Sigmoid colon (tissue), 7 donors: ENCODE measurements at places on chromosomes 3 and 15. TPM values are rescaled to one million over a fixed set of nuclear protein-coding genes. Genes with fewer than 3 reads are reported as not detected.

- DNase-seq, result peak; percentile 78
These were observed 36.0 kb downstream of the TM2D3 start for GRCh38 chr15:101615986-101616848.

- DNase-seq, result no peak
These were observed 91.3 kb upstream of the PRR23E start for GRCh38 chr3:127101411-127102187.

DNA sequence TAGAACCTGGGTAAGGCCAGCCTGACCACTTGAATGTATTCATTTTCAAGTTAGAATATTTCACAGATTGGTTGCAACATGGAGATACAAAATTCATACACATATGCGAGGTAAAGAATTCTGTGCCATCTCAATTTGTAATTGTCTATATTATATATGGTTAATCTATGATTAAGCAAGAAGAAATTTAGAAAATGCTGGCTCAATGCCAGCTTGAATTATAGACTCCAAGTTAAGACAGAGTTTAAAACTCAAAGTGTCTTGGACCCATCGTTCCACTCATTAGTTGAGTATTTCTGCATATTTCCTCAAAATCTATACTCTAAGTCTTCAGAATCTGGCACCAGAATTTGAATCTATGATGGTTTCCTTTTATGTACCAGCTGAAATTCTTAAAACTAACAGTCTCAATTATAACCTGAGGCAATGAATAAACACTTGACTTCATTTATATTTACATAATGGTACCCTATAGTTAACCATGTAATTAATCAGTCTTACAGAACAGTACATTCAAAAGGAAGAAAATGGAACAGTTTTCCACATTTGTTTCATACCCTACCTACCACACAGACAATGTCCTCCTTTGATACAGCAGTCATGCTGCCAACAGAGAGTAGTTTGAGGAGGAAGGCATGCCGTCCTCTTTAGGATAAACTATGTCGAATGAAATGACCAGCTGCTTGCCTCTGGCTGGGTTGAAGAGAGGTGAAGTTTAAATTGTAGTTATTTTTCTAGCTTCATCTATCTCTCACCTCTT is 95.7 kb downstream of the CD47 start:
- no peak for DNase-seq

DNA sequence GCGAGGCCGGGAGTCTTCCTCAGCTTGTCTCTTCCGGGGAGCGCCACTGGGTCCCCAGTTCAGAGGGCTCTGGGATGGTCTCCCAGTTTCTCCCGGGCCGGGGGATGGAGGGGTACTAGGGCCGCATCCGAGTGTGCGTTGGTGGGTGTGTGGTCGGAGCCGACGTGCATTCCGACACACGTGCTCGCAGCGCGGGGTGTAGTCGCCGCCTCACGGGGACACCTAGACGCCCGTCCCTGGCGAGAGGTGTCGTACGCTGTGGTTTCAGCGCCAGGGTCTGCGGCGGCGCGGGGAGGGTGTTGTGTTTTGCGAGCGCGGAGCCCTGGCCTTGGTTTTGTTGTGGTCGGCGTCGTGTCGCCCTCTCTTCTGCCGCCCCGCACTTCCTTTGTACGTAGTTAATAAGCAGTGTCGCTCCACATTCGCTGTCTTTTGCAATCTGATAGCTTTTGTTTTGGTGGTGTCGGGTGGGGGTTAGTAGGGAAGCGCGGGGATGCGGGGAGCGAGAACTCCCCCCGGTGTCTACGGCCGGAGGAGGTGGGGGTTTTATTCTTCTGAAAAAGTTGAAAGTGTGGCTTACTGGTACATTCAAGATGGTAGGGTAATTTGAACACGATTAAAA is 2.2 kb downstream of the IGF1R start:
- DNase-seq, result no peak

- no peak for DNase-seq
These were observed 177.6 kb upstream of the SETMAR start for GRCh38 chr3:4125576-4125975.

GRCh38 chr3:70277304-70277703 is 35.1 kb downstream of the MDFIC2 start:
- DNase-seq, result no peak

DNA sequence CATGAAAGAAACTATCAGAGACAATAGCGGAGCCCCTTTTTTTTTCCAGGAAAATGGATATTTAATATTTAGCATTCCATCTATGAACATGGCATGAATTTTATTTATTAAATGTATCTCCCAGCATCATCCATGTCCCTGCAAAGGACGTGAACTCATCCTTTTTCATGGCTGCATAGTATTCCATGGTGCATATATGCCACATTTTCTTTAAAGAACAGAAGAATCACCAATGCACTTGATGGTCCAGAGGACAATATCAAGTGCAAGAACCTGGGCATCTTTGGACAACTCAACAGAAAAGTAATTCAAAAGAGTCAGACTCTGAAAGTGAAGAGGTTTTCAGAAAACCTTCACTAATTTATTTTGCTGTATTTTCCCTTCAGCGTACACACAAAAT is 133.0 kb upstream of the SLC7A14 start:
- DNase-seq, result no peak

DNA sequence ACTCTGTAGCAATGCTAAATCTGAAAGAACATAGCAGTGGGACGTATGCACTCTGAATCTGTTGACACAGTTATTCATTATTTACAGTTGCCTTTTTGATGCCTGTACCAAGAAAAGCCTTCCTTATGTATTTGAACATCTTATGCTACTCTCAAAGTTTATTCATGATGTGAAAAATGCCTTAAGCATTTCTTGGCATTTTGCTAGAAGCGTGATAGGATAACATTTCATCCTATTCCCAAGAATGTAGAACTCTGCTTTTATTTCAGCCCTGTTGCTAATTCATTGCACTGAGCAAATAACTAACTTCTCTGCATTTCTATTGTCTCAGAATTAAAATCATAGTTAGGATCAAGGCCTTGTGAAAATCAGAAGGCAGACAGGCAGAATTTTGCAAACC is 105.5 kb downstream of the STRIT1 start:
- no peak for DNase-seq

DNA sequence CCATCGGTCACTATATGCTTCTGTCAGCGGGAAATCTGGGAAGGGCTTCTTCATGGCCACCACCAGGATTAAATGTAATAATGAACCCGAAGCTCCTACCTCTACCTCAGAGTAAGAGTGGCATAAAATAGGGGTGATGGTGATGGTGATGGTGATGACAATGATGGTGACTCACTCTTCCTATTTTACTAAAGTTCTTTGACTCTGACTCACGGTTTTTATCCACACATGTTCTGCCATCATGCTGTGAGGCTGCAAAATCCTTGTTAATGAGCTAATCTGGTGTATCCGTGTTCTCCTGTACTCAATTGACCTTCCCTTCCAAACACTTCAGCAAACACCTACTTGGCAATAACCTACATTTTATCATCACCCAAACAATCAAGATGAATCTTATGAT is 18.3 kb upstream of the FOXP1 start:
- DNase-seq, result no peak

DNA sequence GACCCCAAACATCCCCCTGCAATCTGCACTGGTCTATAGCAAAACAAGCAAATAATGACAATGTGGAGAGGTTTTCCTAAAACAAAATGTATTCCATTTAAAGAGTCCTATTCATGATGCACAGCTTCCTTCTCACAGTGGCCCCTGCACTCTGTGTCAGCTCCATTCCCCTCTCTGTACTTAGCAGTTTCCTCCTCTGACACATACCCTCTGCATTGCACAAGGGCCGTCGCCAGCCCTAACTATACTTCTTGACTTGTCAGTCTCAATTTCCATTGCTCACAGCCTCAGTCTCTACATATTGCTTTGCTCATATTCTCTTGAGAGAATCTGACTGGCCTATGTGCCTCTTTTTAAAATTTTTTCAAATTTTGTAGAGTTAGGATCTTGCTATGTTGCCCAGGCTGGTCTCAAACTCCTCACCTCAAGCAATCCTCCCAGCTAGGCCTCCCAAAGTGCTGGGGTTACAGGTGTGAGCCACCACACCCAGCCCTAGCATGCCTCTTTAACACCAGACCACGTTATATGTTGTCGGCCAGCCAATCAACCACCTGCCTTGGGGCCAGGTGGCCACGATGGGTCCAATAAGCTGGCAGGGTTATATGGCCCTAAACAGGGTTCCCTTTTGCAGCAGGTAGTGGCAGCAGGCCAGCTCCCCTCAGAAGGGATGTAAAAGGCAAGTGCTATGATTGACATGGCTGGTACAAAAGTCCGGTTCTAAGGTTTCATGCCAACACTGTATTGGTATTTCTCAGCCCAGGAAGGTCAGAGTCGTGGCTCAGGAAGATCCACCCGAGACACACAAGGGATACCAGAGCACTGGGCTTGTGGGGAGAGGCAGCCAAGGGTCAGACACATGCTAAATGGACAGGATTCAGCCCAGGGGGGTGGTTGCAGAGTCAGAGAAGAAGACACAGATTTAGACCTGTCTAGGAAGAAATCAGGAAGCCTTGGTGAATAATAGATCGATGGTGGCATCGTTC is 59.0 kb upstream of the SMAD3 start:
- DNase-seq, result no peak

THAP10 gene
- 3.6 TPM for total RNA-seq

GPR156 gene
- total RNA-seq, result 1.5 TPM

CCR9 gene
- not detected for total RNA-seq

STXBP5L gene
- 13.3 TPM for total RNA-seq
